Large intestine (tissue), 12 donors: ENCODE measurements at places on chromosomes 1 and 21. TPM values are rescaled to one million over a fixed set of nuclear protein-coding genes. Genes with fewer than 3 reads are reported as not detected.

Gene ESRRG
- polyA plus RNA-seq, result 9.0 TPM

Gene CASP9
- 18.8 TPM for polyA plus RNA-seq

Gene PBX1
- 60.8 TPM for polyA plus RNA-seq

Gene RGS7
- 2.1 TPM for polyA plus RNA-seq

DNA sequence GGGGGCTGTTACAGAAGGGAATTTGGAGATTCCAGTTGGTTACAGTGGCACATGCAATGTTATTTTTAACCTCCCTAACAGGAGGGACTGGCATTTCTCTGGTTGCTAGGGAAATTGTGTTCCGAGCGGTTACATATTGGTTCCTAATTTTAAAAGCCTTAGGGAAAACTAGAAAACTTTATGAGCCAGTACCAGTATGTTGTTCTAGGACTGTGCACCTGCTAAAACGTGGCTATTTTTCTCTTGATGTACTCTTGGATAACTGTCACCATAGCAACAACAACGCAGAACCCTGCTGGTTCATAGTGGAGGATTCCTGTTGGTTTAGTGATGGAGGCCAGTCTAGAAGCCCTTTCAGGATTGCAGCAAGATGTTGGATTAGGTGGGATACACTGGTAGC is 68.9 kb upstream of the PGBD5 start:
- no peak for DNase-seq

- DNase-seq, result no peak
Observed at GRCh38 chr1:245483247-245483646, 328.5 kb downstream of the KIF26B start.

DNA sequence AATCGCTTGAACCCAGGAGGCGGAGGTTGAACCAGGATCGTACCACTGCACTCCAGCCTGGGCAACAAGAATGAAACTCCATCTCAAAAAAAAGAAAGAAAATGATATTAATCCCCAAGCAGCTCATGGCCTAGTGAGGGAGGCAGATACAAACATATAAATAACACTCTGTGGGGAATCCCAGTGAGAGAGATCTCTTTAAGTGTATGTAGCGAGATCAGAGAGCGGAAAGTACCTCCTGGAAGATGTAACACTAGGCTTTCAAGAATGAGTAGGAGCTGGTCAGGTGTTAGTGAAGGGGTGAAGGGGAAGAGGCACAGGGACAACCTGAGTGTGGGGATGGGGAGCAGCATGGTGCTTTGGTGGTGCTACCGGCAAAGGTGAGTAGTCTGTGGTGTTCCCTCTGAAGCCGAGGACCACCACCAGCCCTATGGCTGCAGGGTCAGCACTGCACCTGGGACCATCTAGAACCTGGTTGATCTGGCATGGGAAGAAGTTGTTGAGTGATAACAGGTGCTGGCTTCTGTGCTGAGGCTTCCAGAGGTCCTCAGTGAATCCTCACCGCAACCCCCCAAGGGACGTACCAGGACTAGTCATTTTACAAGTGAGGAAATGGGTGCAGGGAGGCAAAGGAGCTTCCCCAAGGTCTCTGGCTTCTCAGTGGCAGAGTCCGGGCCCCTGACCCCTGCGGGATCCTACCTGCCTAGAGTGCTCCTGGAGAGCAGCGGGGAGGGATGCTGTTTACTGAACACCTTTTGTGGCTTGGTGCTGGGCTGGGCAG is 367.6 kb upstream of the VAMP3 start:
- no peak for DNase-seq

- no peak for DNase-seq
Observed at GRCh38 chr1:118786454-118787155, 201.5 kb downstream of the TBX15 start.

GRCh38 chr1:62437273-62437940 is 558 bp downstream of the USP1 start:
- peak; percentile 39 for DNase-seq

GRCh38 chr1:24978383-24979032 is 48.4 kb upstream of the RUNX3 start:
- DNase-seq, result no peak

GRCh38 chr1:51301152-51301843 is 29.1 kb downstream of the TTC39A start:
- no peak for DNase-seq

DNA sequence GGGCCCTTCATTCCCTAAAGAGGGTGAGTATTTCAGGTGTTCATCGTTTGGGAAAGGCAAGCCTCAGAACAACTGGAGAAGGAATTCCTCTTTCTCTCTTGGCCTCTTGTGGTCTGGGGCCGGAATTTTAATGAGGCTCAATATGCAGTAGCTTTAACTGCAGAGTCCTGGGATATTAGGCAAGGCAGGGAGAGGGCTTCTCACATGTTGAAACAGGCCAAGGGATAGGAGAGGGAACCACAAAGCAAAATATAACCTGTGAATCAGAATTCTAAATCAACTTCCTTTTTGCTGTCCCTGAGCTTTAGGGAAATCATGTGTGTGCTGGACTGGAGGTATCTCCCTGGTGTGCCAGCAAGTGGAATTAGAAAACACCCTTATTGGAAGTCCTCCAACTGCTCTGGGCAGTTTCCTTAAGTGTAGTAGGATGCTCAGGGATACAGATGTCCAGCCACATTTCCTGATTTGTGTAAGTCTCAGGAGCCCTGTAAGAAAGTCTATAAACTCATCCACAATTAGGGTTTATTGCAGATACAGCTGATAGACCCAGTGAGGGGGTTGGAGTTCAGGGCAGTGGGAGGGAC is 215.8 kb upstream of the ZRANB2 start:
- no peak for DNase-seq

- DNase-seq, result no peak
Observed at GRCh38 chr1:199751962-199752687, 275.4 kb upstream of the NR5A2 start.

DNA sequence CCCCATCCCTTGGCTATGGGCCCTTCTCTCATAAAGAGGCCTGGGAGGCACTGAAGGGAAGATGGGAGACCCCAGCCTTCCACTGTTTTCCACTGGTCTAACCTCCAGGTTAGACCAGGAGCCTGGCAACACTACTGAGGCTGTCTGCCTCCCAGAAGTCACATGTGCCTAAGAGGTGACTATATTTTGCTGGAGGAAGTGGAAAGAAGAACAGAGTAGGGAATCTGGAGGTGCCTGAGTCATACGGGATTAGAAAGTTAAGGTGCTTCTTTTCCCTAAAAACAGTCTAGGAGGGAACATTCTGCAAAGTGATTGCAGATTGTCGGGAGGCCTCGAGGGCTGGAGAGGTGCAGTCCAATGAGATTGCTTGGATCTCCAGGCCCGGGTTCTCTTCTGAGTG is 4.6 kb downstream of the NFASC start:
- no peak for DNase-seq

- DNase-seq, result no peak
Observed at GRCh38 chr1:167722870-167723251, 1.1 kb downstream of the MPZL1 start.

GRCh38 chr1:2380816-2381591 is 10.3 kb downstream of the MORN1 start:
- no peak for DNase-seq

DNA sequence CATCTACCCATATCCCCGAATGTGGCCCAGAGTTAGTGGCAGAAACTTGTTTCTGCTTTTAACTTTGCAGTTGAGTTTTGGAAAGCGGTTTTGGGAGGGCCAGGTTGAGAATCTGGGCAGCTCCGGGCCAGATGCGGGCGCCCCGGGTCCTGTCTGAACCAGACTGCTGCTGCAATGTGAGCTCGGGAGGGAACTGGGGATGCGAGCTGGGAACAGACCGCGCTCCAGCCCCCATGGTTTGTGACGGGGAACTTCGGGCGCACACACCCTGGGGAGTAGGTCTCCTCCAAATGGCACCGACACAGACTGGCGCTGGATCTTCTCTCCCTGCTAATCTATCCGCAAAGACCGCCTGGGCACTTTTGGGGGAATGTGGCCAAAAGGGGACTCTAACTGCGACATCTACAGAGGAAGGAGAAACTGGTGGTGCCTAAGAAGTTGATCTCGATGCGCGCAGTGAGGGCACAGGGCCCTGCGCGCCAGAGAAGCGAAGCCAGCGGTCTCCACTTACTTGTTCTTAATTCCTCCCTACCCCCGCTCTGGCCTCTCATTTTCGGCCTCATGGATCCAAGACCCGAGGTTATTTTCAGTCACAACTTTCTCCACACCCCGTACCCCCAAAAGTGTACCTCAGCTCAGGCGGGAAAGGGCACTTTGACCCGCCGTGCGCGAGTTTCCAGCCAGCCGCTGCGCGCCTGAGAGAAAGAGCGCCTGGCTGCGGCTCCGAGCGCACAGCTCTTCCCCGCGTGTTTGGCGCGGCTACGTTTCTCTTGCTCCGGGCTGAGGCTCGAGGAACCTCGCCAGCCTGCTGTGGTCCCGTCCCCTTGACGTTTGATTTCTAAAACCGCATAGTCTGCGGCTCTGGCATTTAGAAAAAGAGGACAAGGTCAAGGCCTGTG is 411.0 kb upstream of the ESRRG start:
- no peak for DNase-seq

DNA sequence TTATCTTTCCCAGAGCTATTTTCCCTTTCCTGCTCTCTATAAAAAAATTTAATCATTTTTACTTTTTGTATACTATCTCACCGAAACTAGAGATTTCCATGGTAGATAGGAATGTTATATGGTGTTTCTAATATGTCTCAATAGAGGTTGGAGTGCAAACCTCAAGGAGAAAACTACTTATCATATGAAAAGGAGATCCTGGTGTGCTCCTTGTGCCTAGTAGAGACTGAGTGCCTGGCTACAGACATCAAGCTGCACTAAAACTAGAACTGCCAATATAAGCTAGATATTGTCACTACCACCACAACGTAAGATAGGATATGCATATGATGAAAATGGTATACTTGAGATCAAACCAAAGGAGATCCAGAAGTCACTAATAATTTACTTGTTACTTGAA is 67.0 kb downstream of the RGS18 start:
- DNase-seq, result no peak
